ENCODE measurements at places on chromosomes 12 and 14. TPM values are rescaled to one million over a fixed set of nuclear protein-coding genes. Genes with fewer than 3 reads are reported as not detected.

The RHOJ gene
- total RNA-seq = not detected

- DNase-seq = peak; percentile 35
These were observed 53.9 kb downstream of the METTL25 start for GRCh38 chr12:82412246-82412645.

The GPX2 gene
- total RNA-seq = 196 TPM

The UNG gene
- total RNA-seq = 54.9 TPM

DNA sequence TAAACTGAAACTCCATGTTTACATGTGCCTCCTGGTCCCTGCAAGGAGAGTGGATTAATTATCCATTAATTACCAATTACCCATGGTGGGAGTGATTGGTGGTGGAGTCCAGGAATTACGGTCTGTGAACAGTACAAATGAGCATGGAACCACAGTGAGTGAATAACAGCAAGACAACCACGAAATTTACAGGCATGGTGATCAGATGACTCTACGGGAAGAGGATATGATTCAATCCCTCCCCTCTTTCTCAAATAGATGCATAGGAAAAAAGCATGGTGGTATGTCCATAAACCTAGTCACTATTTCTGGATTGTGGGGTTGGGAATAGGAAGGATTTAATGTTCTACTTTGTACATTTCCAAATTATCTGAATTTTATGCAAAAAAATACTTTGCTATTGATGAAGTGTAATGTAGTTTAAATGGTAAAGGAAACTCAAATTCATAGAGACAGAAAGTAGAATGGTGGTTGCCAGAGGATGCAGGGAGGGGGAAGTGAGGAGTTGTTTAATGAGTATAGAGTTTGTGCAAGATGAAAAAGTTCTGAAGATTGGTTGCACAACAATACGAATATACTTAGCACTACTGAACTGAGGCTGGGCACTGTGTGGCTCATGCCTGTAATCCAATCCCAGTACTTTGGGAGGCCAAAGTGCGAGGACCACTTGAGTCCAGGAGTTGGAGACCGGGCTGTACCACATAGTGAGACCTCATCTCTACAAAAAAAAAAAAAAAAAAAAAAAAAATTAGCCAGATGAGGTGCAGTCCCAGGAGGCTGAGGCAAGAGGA lies 41.2 kb upstream of the C12orf75 start:
- DNase-seq = no peak

DNA sequence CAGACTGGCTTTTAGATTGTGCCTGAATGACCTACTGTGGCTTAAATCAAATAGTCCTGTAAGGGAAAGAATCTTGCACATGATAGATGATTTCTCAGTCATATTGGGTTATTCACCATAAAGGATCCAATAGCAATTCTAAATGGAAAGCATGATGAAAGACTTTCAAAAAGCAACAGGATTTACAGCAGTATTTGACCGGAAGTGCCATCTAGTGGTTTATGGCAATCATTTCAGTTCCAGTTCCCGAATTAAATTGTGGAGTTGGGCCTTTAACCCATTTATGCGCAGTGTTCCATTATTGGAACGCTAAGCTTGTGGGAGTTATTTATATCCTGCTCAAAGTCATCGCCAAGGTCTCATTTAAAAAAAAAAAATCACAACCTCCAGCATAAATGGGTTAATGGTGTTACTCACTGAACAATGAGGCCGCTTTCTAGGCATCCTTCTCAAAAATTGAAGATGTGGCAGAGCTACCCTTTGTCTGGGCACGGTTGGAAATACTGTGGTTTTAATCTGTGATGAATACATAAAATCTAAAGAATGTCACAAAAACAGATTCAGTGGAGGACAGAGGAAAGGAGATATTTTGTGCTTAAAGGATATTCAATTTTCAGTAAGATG lies 60.8 kb upstream of the REP15 start:
- DNase-seq = no peak

- no peak for DNase-seq
These were observed 17.4 kb upstream of the LEMD3 start for GRCh38 chr12:65152012-65152411.

DNA sequence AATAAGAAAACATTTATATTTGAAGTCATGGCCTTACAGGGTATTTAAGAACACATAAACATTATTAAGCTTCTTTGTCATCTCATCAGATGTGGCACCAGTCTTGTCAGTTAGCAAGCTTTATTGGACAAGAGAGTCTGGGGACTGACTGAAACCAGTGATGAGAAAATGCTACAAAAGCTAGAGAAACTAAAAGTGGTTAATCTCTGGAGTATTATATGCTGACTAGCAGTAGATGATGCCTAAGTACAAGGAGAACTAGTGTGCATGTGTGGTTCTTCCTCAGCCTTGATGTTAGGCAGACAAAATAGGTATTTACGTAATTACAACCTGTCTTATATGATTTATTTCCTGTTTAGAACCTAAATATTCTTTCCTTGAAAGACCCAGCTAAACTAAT lies 176.5 kb downstream of the CPNE8 start:
- DNase-seq = no peak

DNA sequence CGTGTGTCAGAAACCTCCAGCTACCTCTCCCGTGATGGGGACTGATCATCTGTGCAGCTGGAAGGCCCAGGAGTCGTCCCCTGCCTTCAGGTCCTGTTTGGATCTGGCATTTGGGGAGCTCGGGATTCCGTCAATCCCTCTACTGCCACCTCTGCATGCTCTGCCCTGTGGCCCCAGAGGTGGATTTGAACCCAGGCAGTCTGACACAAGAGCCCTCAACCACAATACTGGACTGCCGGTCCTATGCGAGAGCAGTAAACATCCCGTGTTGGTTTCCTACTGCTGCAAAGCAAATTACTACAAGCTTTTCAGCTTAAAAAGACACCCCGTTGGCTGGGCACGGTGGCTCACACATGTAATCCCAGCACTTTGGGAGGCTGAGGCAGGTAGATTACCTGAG lies 121.9 kb upstream of the FKBP4 start:
- DNase-seq = no peak

The TROAP gene
- total RNA-seq = 79.4 TPM

DNA sequence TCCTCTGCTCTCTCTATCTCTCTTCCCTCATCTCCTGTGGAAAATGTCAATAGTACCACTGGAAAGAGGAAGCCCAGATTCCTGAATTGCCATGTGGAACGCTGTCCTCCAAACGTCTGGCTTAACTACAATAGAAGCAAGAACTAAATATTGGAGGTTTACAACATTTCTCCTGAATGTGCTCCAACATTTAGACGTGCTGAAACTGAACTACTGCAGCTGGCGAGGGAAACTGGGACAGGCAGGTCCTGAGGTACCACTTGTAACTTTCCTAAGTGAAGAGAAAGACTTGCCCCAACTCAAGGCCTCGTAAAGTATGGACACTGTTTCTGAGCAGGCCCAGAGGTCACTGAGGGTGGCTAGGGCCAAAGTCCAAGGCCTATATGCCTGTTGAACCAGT lies 187.7 kb downstream of the NTF3 start:
- no peak for DNase-seq

- DNase-seq = no peak
These were observed 168.1 kb downstream of the BCAT1 start for GRCh38 chr12:24780697-24781368.

The PTGER2 gene
- not detected for total RNA-seq

GRCh38 chr12:111638556-111638955 lies 39.4 kb upstream of the ATXN2 start:
- no peak for DNase-seq

DNA sequence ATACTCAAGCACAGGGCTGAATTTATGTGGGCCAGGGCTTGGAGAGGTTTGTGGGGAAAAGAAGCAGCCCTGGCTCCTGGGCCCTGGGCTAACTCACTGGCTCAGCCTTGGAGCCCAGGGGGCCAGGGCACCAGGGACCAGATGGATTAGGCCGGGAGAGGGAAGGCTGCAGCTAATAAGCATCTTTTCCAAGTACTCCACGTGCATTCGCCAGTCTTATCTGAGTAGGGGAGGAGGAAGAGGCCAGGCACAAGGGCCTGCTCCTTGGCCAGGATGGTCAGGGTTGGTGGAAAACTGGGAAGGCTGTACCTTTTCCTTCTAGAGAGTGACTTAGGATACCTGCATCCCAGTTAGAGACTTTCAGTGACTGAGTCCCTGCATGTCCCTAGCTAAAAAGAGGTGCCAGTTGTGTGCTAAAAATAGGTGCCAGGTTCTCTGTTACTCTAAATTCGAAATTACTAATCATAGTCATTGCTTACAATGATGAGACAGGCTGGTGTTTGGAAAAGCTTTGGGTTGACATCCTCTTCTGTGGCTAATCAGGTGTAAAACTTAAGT lies 1.3 kb downstream of the GLRX5 start:
- DNase-seq = no peak

GRCh38 chr12:114679942-114680341 lies 4.0 kb downstream of the TBX3 start:
- DNase-seq = no peak

The SLC7A7 gene
- total RNA-seq = 5.9 TPM

The OTOGL gene
- not detected for total RNA-seq

DNA sequence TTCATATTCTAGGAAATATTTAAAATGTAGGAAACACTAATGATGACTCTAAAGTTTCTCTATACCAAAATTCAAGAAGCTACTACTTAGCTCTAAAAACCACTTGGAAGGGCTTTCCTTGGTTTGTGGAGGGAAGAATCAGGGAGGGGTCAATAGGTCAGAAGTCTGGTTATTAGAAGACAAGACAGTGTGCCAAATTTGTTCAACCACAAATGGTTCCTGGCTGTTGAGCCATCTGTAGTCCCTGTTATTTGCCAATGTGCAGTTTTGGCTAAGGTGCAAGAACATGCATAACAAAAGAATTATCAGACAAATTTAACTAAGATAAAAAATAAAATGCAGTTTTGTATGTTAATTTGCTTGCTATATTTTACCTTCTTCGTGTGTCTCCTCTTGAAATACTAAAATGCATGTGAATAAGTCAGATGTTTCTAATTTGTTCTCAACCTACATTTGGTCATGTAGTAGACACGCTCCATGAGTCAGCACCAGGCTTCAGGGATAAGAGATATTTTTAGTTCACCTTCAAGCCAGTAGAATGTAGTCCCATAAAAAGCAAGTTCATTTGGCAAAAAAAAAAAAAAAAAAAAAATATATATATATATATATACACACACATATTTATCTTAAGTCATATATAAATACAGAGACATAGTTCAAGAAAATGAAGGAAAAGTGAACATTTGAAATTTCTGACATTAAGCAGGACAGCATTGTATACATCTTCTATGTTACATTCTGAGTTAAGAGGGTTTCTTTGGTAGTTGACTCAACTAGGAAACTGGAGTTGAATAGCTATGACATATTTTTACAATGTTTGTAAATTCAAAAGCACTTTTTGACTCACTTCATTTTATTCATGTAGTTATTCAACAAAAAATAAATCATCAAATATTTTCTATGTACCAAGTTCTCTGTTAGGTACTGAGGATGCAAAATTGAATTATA lies 123.3 kb downstream of the KCNC2 start:
- DNase-seq = no peak

The RIMBP2 gene
- total RNA-seq = not detected

The SRRM4 gene
- not detected for total RNA-seq

The ZBTB25 gene
- 18.6 TPM for total RNA-seq

DNA sequence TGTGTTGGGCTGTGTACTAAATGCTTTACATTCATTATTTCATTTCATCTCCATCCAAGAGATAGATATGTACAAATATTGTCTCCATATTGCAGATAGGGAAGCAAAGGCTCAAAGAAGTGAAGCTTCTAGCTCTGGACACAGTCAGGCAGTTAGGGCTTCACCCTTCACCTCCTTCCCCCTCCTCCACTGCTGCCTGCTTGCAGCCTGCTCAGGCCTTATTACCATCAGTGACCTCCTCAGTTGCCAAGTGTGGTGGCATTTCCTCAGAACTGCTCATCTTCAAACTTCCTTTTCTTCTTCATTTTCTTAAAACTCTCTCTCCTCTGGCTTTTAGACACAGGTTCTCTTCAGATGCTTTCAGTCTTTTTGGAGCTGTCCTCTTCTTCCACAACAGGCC lies 4.7 kb upstream of the GPATCH2L start:
- no peak for DNase-seq

DNA sequence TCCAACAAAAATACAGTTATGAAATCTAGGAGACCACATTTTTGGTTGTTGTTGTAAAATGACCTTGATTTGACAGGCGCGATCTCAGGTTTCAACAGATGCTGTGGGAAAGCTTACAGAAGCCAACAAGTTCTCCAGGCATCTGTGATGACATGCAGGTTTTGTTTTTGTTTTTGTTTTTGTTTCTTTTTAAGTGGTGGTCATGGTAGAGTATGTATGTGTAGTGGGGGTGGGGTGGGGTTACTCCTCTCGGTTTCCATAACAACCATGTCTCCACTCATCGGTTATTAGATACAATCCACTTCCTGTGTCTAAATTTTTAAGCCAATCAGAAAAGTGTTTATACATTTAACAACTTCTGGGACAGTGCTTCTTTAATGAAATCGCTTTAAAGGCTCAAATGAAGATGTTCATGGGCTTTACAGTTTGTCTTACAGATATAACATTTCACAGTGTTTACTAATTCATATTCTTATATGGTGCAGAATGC lies 199.9 kb upstream of the FOXN3 start:
- no peak for DNase-seq

GRCh38 chr14:51681411-51681810 lies 29.7 kb downstream of the FRMD6 start:
- no peak for DNase-seq

DNA sequence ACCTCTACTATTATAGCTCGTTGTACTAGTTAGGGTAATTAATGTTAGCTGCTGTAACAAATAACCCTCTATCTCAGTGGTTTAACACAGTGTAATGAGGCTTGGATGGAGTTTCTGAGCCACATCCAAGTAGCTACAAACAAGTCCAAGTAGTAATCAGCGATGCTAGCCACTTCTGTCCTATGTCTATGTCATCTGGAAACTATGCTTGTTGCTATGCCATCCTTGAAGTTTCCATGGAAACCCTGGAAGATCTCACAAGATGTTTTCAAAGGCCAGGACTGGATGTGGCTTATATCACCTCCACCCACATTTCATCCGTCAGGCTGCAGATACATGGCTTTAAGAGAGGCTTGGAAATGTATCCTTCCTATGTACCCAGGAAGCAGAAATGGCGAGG lies 422.1 kb downstream of the AACS start:
- DNase-seq = no peak

DNA sequence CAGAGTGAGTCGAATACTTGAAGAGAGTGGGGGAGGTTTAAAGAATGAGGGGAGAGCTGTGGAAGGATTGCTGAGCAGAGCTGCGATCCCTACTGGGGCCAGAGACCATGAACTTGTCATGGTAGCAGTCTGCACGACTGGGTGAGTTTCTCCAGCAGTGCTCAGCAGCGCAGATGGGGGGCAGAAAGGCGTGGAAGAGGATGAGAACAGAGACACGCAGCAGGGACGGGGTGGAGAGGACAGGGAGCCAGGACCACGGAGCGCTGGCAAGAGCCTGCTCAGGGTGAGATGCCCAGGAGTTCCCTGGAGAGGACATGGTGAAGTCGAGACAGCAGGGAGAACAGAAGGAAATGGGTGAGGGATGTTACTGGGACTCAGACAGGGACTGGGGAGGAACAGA lies 2.1 kb upstream of the AQP6 start:
- no peak for DNase-seq

The OR4E2 gene
- not detected for total RNA-seq

GRCh38 chr14:99971941-99972747 lies 93.1 kb upstream of the EVL start:
- DNase-seq = no peak
